ENCODE measurements at places on chromosomes 3 and 15.

GRCh38 chr3:85298032-85298431 lies 339.2 kb downstream of the CADM2 start:
- DNase-seq: no peak

- DNase-seq: peak; percentile 20
Observed at GRCh38 chr15:35448294-35448693, 97.7 kb downstream of the DPH6 start.

- DNase-seq: peak; percentile 1
Observed at GRCh38 chr3:54211097-54211496, 88.7 kb downstream of the CACNA2D3 start.

DNA sequence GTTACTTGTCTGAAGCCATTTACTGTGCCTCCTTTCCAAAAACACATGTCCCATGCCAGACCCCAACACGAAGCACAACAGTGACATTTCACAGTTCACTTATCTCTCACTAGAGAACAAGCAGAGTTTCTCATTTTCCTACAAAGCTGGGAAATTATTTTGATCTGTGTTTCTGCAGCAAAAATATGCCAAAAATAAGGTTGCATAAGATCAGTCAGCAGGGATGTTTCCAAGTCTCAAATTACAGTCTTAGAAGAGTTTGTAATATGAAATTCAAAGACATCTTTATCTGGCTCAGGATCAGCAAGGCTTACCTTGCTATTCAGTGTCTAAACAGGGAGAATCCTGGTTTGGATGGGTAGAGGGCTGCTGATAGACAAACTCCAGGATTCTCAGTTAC lies 75.5 kb downstream of the GJD2 start:
- DNase-seq: peak; percentile 76

DNA sequence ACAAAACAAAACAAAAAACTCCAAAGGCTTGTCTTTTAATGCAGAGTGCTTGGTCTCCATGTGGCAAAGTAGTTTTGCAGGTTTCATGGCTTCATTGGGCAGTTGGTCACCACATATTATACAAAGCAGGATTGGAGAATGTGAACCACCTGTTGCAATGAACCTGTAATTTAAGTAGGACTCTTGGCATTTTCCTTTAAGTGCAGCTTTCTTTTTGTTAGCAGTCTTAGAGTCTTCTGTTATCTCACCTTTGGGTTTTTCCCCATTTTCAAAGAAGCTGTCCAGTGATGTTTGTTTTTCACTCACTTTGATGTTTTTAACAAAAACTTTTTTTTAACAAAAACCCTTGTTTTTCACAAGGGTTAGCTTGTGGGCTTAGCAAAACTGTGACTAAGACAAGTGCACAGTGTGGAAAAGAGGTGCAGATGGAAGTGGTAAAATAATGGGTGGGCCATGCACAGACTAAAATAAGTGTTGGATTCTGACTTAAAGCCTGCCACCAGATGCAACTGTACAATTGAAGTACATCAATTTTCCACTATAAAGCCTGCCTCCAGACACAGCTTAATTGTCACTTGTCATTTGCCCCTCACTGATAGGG lies 2.9 kb upstream of the PLSCR1 start:
- no peak for DNase-seq

DNA sequence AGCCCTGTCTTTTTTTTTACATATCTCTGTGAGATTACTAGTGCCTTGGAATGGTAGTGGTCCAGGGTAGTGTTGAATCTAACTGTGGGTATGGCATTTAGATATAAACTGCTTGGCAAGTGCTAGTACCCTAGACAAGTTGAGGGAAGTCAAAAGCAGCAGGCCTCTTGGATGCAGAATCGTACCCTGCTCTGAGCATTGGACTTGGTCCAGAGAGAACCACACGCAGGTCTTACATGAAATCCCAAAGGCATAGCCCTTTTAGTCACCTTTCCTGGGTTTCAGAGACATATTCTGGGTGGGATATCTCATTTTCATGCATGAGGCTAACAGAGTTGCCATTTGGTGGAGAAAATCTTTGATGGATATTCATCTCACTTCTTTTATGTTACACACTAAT lies 641.4 kb downstream of the PDCD6IP start:
- no peak for DNase-seq

- DNase-seq: no peak
Observed at GRCh38 chr3:134804508-134805480, 9.7 kb downstream of the EPHB1 start.

GRCh38 chr15:67379530-67379929 lies 124.9 kb downstream of the IQCH start:
- no peak for DNase-seq

DNA sequence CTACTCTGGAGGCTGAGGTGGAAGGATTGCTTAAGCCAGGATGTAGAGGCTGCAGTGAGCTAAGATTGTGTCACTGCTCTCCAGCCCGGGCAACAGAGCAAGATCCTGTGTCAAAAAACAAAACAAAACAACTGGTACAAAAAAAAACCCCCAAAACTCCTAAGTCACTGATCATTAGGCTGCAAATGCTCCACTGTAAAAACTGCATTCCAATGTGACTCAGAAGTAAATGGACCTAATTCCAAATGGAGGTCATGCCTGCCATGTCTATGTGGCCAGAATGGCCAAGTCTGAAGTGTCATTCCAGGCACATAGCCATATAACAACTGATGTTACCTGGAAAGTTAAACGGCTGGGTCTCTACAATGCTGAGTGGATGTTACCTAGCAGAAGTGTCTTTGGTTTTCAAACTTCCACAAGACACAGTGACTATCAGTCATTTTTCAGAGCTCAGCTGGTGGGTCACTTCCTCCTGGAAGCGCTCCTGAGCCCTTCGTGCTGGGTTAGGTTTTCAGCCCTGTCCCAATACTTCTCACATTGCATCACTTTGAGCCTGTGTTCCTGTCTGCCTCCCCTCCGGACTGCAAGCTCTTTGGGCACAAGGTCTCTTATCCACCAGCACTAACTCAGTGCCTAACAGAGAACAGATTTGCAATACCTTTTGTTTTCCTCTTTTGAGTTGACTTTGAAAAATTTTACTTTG lies 10.6 kb downstream of the FSTL1 start:
- DNase-seq: no peak

- no peak for DNase-seq
Observed at GRCh38 chr3:136716629-136717028, 35.5 kb downstream of the STAG1 start.

- DNase-seq: peak; percentile 19
Observed at GRCh38 chr3:123941121-123941520, 19.9 kb downstream of the CCDC14 start.

- DNase-seq: no peak
Observed at GRCh38 chr15:46300716-46301115, 665.9 kb downstream of the SQOR start.

DNA sequence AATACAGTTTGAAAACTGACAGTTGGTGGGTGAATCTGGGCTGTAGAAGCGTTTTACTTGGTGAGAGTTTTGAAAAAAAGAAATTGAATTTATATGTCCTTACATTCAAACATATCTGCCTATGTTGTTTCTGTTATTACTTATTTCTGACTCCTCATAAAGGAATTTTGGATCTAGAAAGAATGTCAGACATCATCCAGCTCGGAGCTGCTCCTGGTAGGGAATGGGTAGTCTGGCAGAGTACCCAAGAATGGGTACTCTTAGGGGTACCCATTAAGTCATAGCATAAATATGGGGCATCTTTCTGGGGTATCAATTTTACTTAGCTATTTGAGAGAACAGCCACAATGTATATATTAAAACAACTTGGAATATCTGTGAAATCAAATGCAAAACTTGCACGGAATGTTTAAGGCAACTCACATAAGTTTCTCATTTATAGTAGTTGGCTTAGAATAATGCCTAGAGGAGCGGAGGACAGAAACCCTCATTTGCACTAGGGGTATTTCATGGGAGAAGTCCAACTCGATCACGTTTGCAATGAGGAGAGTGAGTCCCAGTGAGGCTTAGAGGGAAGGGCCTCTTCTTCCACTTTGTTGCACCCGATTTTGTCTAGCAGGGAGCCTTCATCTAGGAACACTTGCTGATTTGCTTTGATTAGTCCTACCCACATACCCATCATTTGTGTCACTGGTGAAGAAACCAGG lies 2.4 kb upstream of the LARP6 start:
- no peak for DNase-seq

- DNase-seq: no peak
Observed at GRCh38 chr3:116815831-116816588, 106.4 kb downstream of the TUSC7 start.

DNA sequence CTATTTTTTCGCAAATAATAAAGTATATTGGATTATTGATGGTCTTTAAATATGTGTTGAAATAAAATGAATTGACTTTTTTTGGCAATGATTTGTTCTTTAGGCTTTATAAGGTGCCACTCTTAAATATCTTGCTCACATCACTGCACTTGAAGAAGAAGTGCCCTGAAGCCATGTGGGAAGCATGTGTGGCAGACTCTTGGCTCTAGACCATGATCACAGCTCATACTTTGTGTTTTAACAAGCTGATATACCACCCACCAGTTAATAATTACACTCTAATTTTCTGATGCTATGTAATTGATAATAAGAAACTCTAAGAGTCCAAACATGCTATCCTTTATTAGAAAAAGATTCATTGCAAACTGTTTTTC lies 52.1 kb upstream of the TGFBR2 start:
- DNase-seq: no peak

- no peak for DNase-seq
Observed at GRCh38 chr15:84811151-84811550, 6.0 kb upstream of the ALPK3 start.

DNA sequence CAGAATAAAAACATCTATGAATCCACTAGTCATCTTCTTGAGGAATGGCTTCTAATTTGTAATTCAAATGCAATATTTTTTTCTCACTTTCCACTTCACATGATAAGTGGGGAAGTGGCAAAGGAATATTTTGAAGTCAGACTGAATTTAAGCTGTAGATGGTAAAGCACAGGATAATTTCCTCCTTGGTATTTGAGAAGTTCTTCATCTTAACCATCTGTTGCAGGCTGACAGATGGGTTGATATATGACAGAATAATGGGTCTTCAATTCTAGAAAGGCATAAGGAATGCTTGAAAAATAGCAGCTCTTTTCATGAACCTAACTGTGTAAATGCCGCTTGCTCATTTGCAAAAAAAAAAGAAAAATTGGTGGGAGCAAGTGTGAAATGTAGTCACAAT lies 66.5 kb upstream of the SNTN start:
- no peak for DNase-seq

- DNase-seq: no peak
Observed at GRCh38 chr3:195548987-195549386, 5.9 kb upstream of the PPP1R2 start.

GRCh38 chr3:136110481-136110880 lies 85.7 kb downstream of the MSL2 start:
- no peak for DNase-seq

DNA sequence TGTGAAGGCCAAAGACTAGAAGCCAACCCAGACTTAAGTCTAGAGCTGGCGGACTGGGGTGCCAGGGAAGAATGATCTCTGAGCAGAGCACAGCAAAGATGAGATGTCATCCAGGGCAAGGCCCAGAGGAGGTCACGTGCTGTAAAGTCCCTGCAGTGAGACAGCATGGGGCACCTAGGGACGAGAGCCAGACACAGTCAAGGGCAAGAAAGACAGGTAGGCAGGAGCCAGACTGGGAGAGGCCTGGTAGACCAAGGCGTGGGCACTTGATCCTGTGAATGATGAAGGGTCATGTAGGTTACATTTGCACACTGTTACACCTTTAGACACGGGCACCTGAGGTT lies 379.7 kb upstream of the PROK2 start:
- no peak for DNase-seq

GRCh38 chr3:56869157-56869889 lies 67.6 kb upstream of the ARHGEF3 start:
- peak; percentile 75 for DNase-seq

DNA sequence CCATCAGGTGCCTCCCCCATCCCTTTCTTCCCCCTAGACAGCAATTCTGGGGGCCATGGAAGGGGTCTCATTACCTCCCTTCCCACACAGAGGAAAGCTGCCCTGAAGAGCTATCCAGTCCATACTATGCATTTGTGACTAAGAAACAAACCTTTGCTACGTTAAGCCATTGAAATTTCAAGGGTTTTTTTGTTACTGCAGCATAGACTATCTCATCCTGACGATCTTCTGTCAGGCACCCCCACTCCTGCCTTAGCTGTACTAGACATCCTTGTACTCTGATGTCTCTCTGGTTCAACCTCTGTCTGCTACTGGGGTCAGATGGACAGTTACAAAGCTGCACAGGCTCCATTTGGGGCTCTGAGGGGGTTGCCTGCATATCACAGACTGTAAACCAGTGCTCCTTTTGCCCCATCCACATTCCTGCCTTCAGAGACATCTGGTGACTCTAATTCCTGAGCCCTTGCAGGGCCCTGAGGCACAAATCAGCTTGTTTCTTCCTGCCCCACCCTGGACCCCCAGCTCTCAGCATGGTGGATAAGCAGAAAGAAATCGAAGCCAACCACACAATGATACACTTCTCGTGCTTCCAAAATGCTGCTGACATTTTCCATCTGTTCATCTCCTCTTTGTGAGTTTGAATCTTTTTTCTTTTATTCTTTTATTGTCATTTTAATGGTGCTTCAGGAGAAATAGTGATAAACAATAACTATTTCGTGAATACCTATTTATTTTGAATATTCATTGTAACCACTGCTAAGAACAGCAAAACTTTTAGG lies 21.6 kb upstream of the NSMCE3 start:
- DNase-seq: no peak

DNA sequence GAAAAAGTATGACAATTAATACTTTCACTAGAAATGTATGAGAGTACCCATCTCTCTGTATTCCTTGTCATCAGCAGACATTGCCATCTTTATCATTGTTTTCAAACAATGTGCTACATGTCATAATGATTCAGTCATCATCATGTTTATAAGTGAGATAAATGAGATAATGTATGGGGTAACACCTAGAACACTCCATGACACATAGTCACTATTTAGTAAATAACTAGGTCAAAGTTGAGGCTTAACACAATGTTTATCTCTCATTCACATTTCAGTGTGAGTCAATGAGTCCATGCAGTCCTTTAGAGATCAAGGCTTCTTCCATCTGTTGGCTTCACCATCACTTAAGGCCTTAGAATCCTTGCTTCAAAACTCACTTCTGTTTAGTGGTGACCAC lies 70.0 kb downstream of the NLGN1 start:
- DNase-seq: no peak

- no peak for DNase-seq
Observed at GRCh38 chr3:45967724-45968123, 24.5 kb downstream of the CXCR6 start.

DNA sequence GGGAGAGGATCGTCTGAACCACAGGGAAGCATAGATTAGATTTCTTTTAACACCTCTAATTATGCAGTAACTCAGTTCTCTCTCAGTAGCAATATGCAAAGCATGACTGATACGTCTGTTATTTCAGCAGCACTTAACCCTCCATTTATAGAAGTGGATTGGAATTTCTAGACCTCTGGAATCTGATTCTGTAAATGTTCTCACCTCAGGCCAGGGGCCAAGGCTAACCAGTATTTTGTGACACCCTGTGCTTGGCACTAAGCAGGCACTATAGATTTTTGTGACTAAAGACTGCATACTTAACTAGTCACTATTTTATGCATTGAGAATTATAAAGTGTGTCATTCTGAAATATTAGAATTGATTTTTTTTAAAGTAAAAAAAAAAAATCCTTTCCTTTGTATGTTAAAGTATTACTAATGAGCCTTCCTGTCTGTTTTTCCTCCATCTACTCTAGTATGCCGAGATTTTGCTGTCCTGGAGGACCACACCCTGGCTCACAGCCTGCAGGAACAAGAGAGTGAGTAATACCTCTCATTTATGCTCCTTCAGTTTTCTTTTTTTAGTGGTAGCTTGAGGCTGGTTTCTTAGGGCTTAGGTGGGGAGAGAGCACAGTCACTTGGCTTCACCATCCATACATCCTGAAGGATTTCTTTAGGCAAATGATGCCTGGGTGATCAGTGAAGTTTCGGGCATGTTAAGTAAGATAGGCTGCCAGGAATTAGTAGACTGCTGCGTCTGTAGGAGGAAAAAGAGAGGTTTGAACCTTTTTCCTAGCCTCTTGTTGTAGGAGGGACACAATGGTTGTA lies 26.5 kb upstream of the UTS2B start:
- DNase-seq: peak; percentile 88

Data from choroid plexus epithelial cell (primary cell).